ENCODE measurements at places on chromosomes 2 and 18. TPM values are rescaled to one million over a fixed set of nuclear protein-coding genes. Genes with fewer than 3 reads are reported as not detected.

The GKN1 gene
- not detected for total RNA-seq

The HRH4 gene
- total RNA-seq: not detected

The FSHR gene
- total RNA-seq: not detected

The KCNE4 gene
- total RNA-seq: 9.1 TPM

The STPG4 gene
- not detected for total RNA-seq

The MC5R gene
- total RNA-seq: not detected
